Hindlimb muscle (tissue), 1 donor: ENCODE measurements at places on chromosomes 3 and 15. TPM values are rescaled to one million over a fixed set of nuclear protein-coding genes. Genes with fewer than 3 reads are reported as not detected.

SELENOT gene
- polyA plus RNA-seq = 45.6 TPM

HOMER2 gene
- polyA plus RNA-seq = 22.4 TPM

DNA sequence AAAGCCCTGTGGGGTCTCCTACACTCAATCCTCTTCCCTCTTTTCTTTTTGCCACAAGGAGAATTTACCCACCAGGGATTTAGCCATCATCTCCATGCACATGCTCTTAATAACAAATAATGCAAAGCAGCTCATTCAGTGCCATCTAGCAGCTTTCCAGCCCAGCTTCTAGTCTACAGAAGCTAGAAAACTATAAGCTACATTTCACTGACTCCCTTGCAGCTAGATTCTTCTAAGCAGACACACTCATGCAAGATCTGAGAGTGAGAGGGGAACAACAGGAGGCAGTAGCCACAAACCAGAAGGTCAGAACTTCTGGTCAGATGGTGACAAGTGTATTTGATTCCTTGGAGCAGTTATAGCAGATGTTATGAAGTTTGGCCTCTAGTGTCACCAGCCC lies 25.5 kb downstream of the OSBPL10 start:
- DNase-seq = no peak

DNA sequence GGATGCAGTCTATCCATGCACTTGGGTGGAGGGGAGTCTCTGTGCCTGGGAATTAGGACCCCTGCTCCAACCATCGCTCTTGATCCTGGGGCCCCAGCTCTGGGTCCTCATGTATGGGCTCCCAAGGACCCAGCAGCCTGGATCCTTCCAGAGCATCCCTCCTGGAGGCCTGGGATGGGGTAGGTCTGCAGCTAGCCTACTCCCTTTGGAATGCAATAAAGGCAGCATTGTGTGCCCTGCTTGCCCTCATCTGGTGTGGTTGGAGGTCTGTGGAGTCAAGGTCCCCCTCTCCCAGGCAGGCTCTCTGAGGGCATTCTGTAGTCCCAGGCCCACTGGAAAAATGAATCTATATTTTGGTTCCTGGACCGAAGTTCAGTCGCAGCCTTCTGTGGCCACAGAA lies 15.0 kb upstream of the SLC28A1 start:
- DNase-seq = no peak

DNA sequence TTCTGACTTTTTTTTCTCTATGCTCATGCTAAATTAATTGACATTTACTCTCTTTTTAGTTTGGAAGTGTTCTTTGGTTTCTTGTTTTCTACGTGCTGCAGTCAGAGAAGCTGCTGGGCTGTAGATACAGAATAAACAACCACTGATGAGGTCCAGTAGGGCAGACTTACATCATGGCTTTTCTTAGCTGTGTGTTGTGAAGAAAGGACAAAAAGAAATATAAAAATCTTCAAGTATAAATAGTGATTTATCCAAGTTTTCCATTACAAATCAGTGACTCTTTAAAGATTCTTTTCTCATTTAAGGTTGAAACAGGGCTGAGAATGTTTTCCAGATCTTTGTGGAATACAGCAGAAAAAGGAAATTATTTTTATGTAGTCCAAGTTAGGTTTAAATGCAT lies 122.2 kb downstream of the CMSS1 start:
- no peak for DNase-seq

RYK gene
- 52.3 TPM for polyA plus RNA-seq

DNA sequence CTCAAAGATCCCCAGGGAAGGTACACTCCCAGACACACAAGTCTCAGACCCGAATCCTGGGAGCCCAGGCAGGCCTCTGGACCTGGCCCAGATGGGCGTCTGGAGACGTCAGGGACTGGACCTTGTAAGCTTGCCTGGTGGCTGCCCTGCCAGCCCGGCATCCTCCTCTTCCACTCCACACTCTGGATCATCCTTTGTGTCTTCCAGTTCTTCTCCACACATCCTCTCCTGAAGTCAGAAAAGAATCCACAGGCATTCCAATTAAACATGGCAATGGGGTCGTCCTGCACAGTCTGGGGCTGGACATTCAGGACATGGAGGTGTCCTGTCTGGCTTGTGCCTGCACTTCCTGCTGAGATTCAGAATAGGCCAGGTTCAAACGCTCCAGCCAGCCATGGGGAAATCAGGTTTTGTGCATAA lies 208.8 kb upstream of the IGF1R start:
- DNase-seq = no peak

DNA sequence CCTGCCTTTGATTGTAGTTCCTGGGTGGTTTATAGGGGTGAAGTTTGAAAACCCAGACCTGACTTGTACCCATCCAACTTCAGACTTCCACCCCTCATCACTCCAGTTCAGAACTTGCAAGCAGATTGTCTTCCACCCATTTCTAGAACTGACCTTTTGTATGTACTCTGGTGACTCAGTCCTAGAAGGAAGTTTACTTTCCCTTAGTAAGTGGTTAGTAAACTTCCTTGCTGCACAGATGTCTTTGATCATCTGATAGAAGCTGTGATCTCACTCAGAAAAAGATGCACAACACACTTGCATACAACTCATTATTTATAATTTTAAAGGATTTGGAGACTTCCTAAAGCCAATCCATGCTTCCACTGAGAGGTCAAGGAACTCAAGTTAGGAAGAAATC lies 368.0 kb downstream of the MFSD1 start:
- no peak for DNase-seq

- DNase-seq = no peak
Observed at GRCh38 chr3:87025661-87026645, 35.0 kb upstream of the VGLL3 start.

SLC28A2 gene
- polyA plus RNA-seq = 0.37 TPM

- DNase-seq = no peak
Observed at GRCh38 chr3:107588217-107588616, 65.5 kb downstream of the BBX start.

DNA sequence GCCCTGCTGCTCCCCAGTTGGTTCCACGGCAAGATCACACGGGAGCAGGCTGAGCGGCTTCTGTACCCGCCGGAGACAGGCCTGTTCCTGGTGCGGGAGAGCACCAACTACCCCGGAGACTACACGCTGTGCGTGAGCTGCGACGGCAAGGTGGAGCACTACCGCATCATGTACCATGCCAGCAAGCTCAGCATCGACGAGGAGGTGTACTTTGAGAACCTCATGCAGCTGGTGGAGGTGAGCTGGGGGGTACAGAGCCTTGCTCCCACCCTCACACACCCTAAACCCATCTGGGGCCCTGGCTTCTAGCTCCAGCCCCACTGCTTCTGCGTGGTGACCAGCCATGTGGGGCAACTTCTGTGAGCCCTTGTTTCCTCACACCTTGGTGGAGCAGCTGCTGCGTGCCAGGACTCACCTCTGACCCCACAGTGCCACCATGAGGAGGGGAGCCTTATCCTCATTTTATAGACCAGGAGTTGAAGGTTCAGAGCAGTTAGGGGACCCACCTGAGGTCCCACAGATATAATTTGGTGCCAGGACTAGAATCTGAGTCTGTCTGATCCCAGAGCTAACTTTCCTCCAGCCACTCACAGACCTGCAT lies 13.3 kb upstream of the LMAN1L start:
- DNase-seq = no peak

DNA sequence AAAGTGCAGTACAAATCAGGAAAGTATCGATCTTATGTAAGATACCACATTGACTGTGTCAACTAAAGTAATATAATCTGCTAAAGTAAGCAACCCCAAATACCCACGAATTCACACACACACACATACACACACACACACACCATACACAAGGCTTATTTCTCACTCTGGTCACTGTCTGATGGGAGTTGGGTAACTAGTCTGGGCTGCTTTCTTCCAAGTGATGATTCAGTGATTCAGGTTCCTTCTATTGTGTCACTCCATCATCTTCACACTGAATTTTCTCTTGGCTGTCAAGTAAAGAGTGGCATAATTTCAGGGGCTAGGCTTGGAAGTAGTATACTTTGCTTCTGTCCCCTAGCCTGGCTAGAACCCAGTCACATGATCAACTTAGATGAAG lies 104.8 kb upstream of the CCDC54 start:
- no peak for DNase-seq

GRCh38 chr3:80750637-80751036 lies 982.8 kb upstream of the ROBO1 start:
- no peak for DNase-seq

GRCh38 chr3:146214493-146214892 lies 36.4 kb downstream of the PLSCR4 start:
- DNase-seq = no peak

DNA sequence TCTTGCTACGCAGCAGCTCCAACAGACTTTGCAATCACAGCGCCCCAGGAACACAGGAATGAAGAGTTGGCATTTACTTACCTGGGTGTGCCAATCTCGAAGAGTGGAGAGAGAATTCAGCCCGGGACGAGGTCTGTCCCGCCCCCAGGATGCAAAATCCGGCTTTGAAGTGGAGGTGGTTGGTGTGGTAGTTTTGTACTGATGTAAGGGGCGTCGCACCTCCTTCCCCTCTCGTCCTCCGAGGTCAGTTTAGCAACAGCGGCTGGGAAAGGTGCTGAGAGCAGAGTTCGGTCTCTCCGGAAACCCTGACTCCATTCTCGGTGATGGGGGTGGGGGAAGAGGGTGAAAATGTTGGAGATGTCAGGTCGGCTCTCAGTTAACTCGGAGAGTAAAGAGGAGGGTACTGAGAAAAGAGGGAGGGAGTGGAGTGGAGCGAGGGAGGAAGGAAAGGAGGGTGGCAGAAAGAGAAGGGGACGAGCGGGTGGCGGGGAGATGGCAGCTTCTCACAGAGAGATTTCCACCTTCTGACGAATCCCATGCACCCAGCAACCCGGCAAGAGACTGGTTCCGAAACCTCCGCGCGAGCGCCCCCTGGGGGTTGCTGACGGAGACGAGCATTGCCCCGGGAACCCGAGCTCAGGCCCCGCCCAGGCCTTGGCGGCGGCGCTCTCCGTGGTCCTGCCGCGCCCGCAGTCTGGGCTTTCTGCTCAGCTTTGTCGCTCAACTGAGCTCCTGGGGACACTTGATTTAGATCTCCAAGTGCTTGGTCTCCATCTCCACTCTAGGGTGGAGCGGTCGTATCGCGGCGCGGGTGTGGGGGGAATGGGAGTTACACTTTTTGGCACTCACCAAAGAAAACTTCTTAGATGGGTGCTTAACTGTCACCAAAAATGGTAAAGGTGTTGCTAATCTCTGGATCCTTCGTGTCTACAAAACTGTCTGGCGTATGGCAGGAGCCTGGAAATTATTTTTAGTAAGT lies at the start of gene CPNE4:
CPNE4 (minus strand) TSS at position 529 of the 979 bp plus-strand sequence.
- peak; percentile 64 for DNase-seq

- DNase-seq = no peak
Observed at GRCh38 chr3:47042231-47042791, 62.8 kb downstream of the NBEAL2 start.

DNA sequence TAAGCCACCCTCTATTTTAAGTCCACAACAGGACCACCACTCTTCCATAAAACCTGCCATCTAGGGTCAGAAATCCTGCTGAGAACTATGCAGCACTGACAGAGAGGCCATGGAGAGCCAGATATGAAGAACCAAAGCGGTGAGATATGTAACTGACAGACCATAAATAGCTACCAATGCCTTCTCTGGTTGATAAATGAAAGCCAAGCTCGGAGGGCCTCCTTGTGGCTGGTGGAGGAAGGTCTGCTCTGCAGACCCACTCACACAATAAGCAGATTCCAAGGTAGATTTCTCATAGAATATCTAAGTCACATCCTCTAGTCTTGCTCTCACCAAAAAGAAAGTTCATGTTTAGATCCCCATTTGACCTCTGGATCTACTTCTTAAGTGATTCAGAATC lies 38.9 kb downstream of the RYK start:
- DNase-seq = no peak

CFAP92 gene
- polyA plus RNA-seq = 1.4 TPM

- peak; percentile 33 for DNase-seq
Observed at GRCh38 chr15:63985221-63986184, 60.8 kb downstream of the DAPK2 start.

ASB7 gene
- 8.5 TPM for polyA plus RNA-seq

DNA sequence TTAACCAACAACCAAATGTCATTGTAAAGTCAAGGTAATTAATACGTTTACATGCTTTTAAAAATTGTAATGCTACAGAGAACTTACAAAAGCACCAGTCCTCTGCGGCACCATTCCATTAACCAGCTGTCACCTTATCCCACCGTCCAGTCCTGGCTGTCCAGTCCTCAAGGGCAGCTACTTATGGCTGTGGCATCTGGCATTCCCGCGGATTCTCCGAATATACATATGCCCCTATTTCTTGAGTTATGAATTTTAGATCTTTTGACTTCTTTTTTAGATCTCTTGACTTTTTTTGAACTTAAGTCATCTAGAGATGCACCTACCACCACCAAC lies 382 bp upstream of the POMGNT2 start:
- no peak for DNase-seq

GRCh38 chr3:38978729-38979128 lies 73.0 kb downstream of the SCN11A start:
- no peak for DNase-seq

GRCh38 chr3:53040351-53040820 lies 5.5 kb downstream of the SFMBT1 start:
- no peak for DNase-seq

DNA sequence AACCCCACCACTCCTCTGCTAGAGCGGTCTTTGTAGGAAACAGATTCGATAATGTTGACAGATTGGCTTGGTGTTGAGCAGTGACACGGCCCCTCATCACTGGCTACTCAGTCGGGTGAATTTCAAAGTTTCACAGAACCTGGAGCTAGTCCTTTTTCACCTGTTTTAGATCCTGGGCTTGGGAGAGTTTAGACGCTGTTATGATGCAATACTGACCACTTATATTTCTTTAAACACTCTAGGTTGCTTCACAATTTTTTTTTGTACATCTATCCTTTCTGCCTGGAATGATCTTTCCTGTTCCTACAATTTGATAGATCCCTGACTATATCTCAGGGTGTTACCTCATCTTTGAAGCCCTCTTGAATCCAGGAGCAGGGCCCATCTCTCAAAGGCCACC lies 97.1 kb upstream of the ATP10A start:
- no peak for DNase-seq

DNA sequence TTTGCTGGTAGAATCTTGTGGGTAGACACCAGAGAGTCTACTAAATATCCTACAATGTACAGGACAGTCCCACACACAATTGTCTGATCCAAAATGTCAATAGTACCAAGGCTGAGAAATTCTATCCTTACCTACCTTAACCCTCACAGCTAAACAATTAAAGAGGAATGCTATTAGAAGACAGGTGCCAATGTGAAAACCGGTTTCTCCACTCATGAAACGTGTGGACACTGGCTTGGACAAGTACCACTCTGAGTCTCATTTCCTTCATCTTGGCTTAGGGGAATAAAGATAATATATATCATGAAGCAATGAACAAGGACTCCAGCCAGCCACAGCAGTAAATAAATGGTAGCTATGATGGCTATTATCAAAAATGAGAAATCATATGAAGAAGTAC lies 90.2 kb downstream of the RFTN1 start:
- DNase-seq = no peak

- no peak for DNase-seq
Observed at GRCh38 chr3:186589121-186589520, 18.6 kb downstream of the DNAJB11 start.

TGFBR2 gene
- polyA plus RNA-seq = 61.4 TPM
